ENCODE measurements at places on chromosomes 13 and 19.

- no peak overlapping the region for H3K27ac ChIP-seq
- peaks cover 8% of the 10 kb centered on the region for H3K27me3 ChIP-seq
- DNase-seq, result no peak
- no peak overlapping the region for H3K4me3 ChIP-seq
- H3K36me3 ChIP-seq, result no peaks in the 10 kb centered on the region
These were observed 9.6 kb upstream of the TTYH1 start for GRCh38 chr19:54405628-54406027.

- DNase-seq, result peak; percentile 56
- no peaks in the 10 kb centered on the region for H3K27me3 ChIP-seq
- H3K4me3 ChIP-seq, result peak within 1 kb of the TSS; percentile 99
- H3K4me1 ChIP-seq, result peaks cover 53% of the 10 kb centered on the region
- H3K36me3 ChIP-seq, result no peaks in the 10 kb centered on the region
These were observed at the start of gene UBE2M for GRCh38 chr19:58558066-58558622. Gene UBE2M (minus strand): TSS chr19:58558611. CDS start chr19:58558381, 230 bp downstream.

DNA sequence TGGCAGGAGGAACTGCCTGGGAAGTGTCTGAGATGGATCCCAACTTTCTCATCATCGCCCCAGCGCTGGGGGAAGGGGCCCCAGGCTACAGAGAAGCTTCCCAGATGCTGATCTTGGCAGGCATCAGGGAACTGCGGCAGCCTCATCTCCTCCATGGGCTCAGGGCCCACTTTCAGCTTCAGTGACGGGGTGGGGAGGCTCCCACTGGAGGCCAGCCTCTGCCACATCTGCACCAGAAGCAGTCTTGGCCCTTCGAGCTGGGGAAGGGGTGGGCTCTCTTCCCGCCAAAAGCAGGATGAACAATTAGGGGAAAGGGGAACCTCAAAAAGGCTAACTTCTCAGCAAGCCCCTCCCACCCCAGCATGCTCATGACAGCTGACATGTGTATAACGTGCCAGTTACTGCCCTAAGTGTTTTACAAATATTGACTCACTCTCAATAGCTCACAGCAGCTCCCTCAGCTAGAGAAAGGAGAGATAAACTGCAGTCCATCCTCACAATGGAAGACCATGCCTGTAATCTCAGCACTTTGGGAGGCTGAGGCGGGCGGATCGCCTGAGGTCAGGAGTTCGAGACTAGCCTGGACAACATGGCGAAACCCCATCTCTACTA, 7.1 kb upstream of the S1PR2 start:
- no peaks in the 10 kb centered on the region for H3K36me3 ChIP-seq
- DNase-seq, result no peak
- peak overlapping the region; percentile 72 for H3K27ac ChIP-seq
- H3K4me1 ChIP-seq, result peaks cover 18% of the 10 kb centered on the region
- H3K4me3 ChIP-seq, result peak overlapping the region; percentile 49

DNA sequence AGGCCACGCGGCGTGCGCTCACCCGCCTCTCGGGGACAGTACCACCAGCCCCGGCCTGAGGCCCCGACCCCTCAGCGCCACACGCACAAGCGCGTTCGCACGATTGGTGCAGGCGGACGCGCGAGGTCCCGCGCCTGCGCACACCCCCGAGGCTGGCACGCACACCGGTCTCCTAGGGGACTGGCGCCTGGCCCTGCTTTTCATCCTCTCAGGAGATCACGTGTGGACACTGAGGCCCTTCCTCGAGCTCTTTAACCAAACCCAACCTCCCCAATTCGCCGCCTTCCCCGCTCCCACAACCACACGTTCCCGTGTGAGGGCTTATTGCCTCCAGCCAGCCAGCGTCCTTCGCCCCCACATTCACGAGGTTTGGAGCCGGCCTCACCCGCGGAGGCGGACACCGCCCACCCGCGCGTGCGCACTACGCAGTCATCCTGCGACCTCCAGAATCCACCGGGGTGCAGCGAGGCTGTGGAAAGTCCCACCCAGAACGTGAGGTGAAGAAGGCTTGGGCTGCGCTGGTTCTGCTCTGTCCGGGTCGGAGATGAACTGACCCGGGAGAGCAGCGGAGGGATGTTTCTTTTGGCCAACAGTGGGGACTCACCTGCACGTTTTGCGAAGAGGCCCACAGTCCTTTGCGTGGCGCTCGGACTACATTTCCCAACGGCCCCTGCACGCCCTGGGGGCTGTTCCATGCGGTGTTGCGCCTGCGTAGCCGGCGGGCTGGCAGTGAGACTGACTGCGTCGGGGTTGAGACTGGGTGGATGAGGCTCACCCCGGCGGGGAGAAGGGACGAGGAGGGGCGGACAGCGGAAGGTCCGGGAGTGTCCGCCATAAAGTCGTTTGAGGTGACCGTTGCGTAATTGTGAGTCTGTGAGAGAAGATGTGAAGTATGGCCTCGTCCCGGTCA, 539 bp upstream of the ZNF667 start:
- H3K4me1 ChIP-seq, result no peaks in the 10 kb centered on the region
- no peaks in the 10 kb centered on the region for H3K36me3 ChIP-seq
- peak overlapping the region; percentile 37 for H3K4me3 ChIP-seq
- no peak overlapping the region for H3K27ac ChIP-seq

GRCh38 chr13:33053397-33054066, 37.3 kb downstream of the KL start:
- peaks cover 36% of the 10 kb centered on the region for H3K27me3 ChIP-seq
- no peak overlapping the region for H3K27ac ChIP-seq
- no peak overlapping the region for H3K4me3 ChIP-seq
- no peak for DNase-seq
- no peaks in the 10 kb centered on the region for H3K4me1 ChIP-seq

GRCh38 chr13:88142653-88143052, 471.5 kb downstream of the SLITRK5 start:
- no peak overlapping the region for H3K4me3 ChIP-seq
- H3K27ac ChIP-seq, result no peak overlapping the region
- H3K4me1 ChIP-seq, result no peaks in the 10 kb centered on the region
- no peak for DNase-seq
- no peaks in the 10 kb centered on the region for H3K27me3 ChIP-seq
- no peaks in the 10 kb centered on the region for H3K36me3 ChIP-seq

- peak; percentile 69 for DNase-seq
- peaks cover 2% of the 10 kb centered on the region for H3K36me3 ChIP-seq
- no peaks in the 10 kb centered on the region for H3K27me3 ChIP-seq
- H3K27ac ChIP-seq, result peak overlapping the region; percentile 21
- H3K4me1 ChIP-seq, result peaks cover 10% of the 10 kb centered on the region
- no peak overlapping the region for H3K4me3 ChIP-seq
These were observed 7.4 kb downstream of the ETHE1 start for GRCh38 chr19:43519436-43520088.

GRCh38 chr13:106515635-106516254, 19.7 kb downstream of the EFNB2 start:
- H3K4me1 ChIP-seq, result no peaks in the 10 kb centered on the region
- H3K4me3 ChIP-seq, result no peak overlapping the region
- peaks cover 60% of the 10 kb centered on the region for H3K27me3 ChIP-seq
- peaks cover 2% of the 10 kb centered on the region for H3K36me3 ChIP-seq

GRCh38 chr19:39080431-39080830, 3.7 kb upstream of the ACP7 start:
- H3K27ac ChIP-seq, result no peak overlapping the region
- H3K4me3 ChIP-seq, result no peak overlapping the region
- DNase-seq, result no peak
- H3K27me3 ChIP-seq, result peaks cover 53% of the 10 kb centered on the region

DNA sequence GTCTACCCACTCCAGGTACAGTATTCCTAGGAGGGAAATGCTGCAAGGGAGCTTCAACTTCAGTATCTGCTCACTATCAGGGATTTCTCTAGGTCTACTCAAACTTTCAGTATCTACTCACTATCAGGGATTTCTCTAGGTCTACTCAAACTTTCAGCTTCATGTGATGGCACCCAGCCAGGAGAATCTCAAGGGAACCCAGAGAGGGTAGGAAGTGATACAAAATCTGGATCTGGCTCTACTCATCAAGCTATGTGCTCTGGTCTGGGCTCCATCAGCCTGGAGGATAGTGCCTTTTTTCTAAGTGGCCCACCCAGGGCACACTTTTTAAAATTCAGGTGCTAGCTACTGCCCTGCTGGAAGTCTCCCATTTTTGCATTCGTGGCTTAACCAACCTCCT, 52.3 kb upstream of the FNDC3A start:
- H3K27me3 ChIP-seq, result no peaks in the 10 kb centered on the region
- no peak overlapping the region for H3K4me3 ChIP-seq
- DNase-seq, result no peak
- H3K36me3 ChIP-seq, result peaks cover under 1% of the 10 kb centered on the region

DNA sequence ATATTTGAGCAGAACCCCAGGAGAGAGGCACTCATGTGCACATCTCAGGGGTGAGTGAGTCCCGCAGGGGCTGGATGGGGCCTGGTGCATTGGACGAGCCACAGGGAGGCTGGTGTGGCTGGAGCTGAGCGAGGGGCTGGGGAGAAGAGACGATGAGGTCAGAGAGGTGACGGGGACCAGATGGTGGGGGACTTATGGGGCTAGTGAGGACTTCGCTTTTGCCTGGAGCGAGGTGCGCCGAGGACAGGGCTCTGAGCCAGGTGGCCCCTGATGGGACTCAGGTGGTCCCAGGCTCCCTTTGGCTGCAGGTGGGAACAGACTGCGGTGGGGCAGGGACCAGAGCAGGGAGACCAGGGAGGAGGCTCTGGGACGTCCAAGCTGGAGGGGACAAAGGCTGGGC, 6.9 kb upstream of the FXYD3 start:
- peaks cover 4% of the 10 kb centered on the region for H3K27me3 ChIP-seq
- no peak for DNase-seq
- H3K27ac ChIP-seq, result no peak overlapping the region
- H3K36me3 ChIP-seq, result no peaks in the 10 kb centered on the region
- H3K4me1 ChIP-seq, result no peaks in the 10 kb centered on the region
- H3K4me3 ChIP-seq, result no peak overlapping the region

- H3K27ac ChIP-seq, result no peak overlapping the region
- no peaks in the 10 kb centered on the region for H3K36me3 ChIP-seq
- no peak overlapping the region for H3K4me3 ChIP-seq
These were observed 118.8 kb downstream of the EFNB2 start for GRCh38 chr13:106416645-106417044.

- peaks cover 51% of the 10 kb centered on the region for H3K27me3 ChIP-seq
- peaks cover 3% of the 10 kb centered on the region for H3K4me1 ChIP-seq
- DNase-seq, result no peak
- no peak overlapping the region for H3K27ac ChIP-seq
These were observed 40.5 kb downstream of the DZIP1 start for GRCh38 chr13:95603887-95604555.

DNA sequence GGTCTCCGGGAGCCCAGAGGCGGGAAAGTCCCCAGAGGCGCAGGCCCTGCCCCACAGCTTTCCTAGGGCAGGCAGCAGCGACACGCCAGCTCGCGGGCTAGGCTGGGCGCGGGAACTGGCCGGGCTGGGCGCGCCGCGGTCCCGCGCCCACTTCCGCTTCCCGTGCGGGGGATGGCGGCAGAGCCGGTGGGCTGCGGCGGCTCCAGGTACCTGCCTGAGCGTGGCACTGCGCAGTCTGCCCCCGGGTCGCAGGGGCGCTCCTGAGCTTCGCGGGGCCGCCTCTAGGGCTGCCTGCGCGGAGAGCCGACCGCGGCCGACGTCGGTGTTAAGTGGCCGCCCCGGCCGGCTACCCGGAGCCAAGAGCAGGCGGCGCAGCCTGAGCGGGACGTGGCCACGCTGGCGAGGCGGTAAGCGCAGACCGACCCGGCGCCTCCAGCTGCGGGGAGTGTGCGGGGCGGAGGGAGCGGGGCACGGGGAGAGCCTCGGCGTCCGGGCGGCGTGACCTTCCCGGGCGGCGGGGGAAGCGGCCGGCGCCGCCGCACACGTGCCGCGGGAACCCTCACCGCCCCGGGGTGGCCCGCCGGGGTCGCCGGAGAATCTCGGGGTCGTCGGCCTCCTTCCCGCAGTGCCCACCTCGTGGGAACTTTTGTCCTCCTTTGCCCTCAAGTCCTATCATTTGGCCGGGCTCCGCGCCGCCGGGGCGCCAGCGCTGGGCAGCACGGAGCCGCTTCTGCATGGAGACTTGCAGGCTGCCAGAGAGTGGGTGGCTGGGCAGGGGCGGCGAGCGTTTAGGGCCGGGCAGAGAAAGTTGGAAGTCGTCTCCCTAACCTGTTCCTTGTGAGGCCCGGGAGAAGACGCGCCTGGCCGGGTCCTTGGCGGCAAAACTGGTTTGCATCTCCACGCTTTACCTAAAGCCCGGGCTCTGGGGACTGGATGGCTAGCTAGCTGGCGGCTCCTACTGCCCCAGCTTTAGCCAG, 31.4 kb upstream of the MPHOSPH8 start:
- H3K4me1 ChIP-seq, result no peaks in the 10 kb centered on the region
- peaks cover 52% of the 10 kb centered on the region for H3K27me3 ChIP-seq
- H3K27ac ChIP-seq, result no peak overlapping the region
- peak overlapping the region; percentile 57 for H3K4me3 ChIP-seq
- peak; percentile 10 for DNase-seq

GRCh38 chr19:10858204-10858828, 10.1 kb downstream of the C19orf38 start:
- peaks cover 3% of the 10 kb centered on the region for H3K4me1 ChIP-seq
- H3K4me3 ChIP-seq, result no peak overlapping the region
- no peak for DNase-seq
- H3K27ac ChIP-seq, result no peak overlapping the region

DNA sequence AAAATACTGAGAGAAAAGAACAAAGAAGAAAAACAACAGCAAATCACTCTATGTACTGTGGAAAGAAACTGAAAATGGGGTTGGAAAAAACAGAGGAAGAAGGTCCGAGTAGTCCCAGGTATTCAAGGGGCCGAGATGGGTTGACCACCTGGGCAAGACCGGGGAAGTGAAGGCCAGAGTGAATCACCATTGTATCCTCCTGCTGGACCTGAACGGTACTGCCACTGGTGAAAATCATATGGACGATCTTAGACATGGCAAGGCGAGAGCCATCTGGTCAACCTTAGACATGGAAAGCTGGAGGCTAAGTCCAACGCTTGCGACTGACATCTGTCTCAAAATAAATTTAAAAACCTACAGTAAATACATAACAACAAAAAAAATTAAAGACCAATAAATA, 44.4 kb upstream of the ZNF91 start:
- H3K4me3 ChIP-seq, result no peak overlapping the region
- no peaks in the 10 kb centered on the region for H3K27me3 ChIP-seq
- H3K36me3 ChIP-seq, result no peaks in the 10 kb centered on the region
- DNase-seq, result no peak
- no peak overlapping the region for H3K27ac ChIP-seq

DNA sequence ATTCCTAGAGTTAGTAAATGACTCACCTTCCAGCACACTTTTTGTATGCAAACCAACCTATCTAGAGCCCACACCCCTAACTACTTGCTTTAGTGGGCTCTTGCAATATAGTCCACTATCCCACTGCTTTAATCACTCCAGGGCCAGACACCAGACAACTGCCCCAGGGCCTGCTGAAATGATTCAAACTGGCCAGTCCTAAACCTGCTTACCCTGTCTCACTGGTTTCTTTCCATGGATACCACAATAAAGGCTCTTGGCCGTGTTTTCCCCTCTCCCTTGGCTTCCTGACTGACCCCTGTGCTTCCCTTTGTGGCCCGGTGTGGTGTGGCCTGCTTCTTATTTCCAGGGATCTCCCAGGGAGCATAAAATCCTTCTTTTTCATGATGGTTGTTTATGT, 14.6 kb downstream of the HS6ST3 start:
- H3K27ac ChIP-seq, result no peak overlapping the region
- no peak for DNase-seq
- no peak overlapping the region for H3K4me3 ChIP-seq
- H3K4me1 ChIP-seq, result no peaks in the 10 kb centered on the region

- H3K4me3 ChIP-seq, result no peak overlapping the region
- no peak overlapping the region for H3K27ac ChIP-seq
- H3K4me1 ChIP-seq, result no peaks in the 10 kb centered on the region
- no peaks in the 10 kb centered on the region for H3K36me3 ChIP-seq
These were observed 50.7 kb upstream of the USP29 start for GRCh38 chr19:57068921-57069697.

Measured in T-helper 17 cell (primary cell).